ENCODE measurements at places on chromosomes 16 and 17.

DNA sequence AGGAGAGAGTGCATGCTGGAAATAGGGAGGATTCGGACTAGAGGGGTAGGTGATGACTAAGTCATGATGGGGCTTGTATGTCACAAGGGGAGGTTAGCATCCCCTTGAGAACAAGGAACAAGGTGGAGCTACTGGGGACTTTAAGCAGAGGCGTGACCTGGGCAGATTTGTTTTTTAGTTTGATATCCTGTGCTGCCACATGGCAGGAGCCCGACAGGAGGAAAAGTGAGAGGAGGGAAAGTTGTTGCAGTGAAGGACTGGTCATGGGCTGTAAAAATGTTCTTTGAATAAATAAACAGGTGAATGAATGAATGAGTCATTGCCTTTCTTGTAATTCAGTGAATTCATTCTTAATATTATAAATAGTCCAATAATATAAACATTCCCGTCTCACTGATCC is 365.1 kb upstream of the CDH5 start:
- no peak for DNase-seq

GRCh38 chr17:1498233-1498632 is 5.7 kb upstream of the MYO1C start:
- no peak for DNase-seq

- DNase-seq = no peak
Measured at GRCh38 chr17:49316889-49317675, 45.0 kb downstream of the ZNF652 start.

GRCh38 chr17:57871155-57871554 is 21.3 kb upstream of the MRPS23 start:
- DNase-seq = no peak

GRCh38 chr16:52318302-52319009 is 228.5 kb downstream of the TOX3 start:
- DNase-seq = no peak

- no peak for DNase-seq
Measured at GRCh38 chr17:74354123-74354522, 7.5 kb downstream of the BTBD17 start.

DNA sequence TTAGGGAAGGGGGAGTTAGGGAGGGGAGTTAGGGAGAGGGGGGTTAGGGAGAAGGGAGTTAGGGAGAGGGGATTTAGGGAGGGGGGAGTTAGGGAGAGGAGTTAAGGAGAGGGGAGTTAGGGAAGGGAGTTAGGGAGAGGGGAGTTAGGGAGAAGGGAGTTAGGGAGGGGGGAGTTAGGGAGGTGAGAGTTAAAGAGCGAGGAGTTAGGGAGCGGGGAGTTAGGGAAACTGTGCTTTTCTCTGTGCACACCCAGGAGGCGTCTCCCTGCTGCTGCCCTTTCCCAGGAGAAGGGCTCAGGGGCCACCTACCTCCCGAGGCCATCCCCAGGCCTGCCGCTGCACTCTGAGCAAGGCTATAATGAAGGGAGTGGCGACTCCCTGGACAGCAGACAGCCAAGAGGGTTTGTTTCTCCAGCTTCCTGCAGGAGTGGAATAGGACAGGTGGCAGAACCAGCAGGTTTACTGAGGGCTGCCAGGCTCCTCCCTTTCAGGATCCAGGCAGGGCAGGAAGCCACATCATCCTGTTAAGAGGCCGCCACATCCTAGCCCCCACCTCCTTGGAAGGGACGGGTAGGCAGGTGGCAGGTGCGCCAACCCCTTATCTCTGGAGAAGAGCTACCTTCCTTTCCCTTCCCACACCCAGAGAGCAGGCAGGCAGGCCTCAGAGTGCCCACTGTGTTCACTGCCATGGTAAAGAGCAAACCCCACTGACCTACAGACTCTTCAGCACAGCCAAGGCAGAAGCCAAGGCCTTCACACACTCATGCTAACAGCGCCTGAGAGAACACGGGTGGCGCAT is 4.3 kb downstream of the CANT1 start:
- no peak for DNase-seq
